ENCODE measurements at places on chromosomes 2 and 18.

DNA sequence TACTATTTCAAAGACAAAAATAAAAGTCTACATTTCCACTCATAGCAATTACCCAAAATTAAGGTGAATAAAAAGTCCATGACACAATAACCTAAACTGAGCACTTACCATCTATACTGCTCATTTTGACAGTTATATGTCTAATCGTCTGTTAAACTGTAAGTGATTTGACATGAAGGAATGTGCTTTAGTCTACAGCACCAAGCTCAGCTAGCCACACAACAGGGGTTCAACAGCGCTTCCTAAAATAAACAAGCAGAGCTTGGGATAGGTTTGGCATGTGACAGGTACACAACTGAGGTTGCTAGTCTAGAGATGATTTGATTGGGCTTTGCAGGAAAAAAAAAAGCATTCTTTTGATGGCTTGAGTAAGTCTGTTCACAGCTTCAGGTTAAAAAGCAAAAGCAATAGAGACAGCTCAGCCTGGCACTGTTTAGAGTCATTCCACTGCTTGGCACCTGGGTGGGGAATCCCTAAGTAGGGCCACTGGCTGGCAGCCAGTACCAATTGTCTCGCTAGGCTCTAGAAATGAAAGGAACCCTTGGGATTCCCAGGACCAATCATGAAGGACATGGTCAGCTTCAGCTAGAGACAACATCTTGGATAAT is 78.6 kb downstream of the BARD1 start:
- no peak for DNase-seq

DNA sequence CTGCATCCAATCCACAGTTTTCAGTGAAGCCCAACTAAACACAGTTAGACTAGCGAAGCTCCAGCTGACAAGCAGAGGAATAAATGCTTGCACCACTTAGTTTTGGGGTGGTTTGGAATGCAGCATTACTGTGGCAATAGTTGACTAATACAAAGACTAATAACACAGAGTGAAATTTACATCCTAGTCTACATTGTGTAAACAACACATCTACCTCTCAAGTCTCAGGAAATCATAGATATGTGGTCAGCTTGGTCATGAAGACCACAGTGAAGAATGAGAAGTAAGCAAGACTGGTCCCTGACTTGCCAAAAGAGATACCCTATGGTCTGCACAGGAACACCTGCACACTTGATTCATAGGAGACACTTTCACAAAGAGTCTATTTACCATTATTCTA is 155.1 kb upstream of the TANK start:
- DNase-seq: no peak

DNA sequence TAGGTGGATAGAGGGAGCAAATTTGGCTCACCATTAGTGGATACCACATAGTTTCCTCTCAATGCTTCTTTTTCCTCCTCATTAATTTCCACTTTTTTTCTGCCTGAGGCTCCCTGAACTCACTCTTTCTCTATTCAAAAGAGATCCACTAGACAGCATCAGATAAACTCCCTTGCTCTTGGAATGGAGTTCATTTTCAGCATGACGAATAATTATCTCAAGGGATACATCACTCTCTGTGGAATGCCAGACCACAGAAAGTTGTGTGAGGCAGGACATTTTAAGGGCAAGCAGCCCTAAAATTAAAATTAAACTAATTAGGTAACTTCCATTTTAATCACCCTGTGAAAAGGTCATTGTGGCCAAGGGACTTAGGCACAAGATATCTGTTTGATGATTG is 1920.1 kb upstream of the CELF4 start:
- no peak for DNase-seq

- no peak for DNase-seq
Measured at GRCh38 chr2:180077295-180077906, 70.3 kb upstream of the CWC22 start.

DNA sequence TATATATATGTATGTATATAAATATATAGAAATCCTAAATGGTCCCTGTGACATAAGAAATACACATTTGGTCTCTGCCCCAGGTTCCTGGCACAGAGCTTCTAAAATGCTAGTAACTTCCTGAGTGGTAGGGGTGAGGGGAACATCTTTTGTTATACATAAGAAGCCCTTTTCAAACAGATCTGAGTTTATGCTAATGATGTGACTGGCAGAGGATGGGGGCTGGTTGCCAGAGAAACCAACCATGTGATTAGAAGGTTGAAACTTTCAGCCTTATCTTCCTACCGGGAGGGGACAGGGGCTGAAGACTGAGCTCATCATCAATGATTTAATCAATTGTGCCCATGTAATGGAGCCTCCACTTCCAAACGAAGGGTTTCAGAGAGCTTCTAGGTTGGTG is 16.3 kb downstream of the MFSD2B start:
- no peak for DNase-seq

GRCh38 chr2:10873790-10874437 is 37.8 kb upstream of the KCNF1 start:
- DNase-seq: no peak

DNA sequence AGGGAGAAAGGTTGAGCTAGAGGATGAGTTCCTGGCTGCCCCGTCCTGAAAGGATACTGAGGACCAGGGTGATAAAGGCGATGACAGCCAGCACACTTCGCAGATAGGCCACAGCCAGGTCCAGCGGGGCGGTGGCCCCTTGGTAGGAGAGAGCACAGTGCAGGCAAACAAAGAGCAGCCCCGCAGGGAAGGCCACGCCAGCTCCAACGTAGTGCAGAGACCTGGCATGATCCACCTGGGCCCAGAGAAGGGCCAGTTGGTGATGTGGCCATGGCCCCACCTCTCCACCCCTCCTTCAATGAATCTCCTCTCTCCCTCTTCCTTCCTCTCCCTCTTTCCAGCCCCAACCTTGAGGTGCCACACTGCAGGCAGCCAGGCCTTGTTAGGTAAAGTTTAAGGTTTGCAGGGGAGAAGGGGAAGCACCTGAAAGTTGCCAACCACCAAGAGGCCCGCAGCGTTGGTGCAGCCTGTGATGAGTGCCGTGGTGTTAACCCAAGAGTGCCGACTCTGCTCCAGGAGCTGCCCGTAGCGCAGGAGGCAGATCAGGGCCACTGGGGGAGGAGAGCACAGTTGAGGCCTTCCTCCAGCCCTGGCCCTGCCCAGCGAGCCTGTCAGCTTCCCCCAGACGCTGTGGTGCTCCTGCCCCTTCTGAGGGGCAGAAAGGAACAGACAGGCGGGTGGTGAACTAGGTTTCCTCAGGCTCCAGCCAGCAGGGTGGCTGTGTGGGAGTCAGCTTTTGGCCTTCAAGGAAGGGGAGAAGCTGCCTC is 2.8 kb downstream of the TMEM150A start:
- DNase-seq: no peak

GRCh38 chr18:57008001-57008686 is 138.7 kb upstream of the BOD1L2 start:
- no peak for DNase-seq

GRCh38 chr2:197164141-197164754 is 146.3 kb downstream of the ANKRD44 start:
- peak; percentile 70 for DNase-seq

DNA sequence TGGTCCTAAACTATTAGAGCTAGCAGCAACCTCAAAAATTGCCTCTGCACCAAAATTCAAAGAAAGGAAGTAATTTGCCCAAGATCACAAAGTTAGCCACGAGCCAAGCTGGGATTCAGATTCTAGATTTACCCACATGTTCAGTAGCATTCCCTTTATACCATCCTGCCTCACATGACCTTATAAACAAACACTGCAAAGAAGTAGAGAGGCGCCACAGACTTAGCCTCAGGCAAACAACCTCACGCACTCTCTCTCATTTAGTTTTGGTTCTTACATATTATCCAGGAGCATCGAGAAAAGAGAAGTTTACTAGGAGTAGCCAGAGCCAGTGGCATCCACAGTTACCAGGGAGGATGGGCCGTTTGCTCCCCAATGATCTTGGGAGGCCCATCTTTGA is 226.6 kb downstream of the OSR1 start:
- no peak for DNase-seq

- DNase-seq: no peak
Measured at GRCh38 chr2:29159125-29159524, 43.9 kb downstream of the CLIP4 start.

- DNase-seq: peak; percentile 35
Measured at GRCh38 chr2:241842620-241843211, 16.0 kb downstream of the PDCD1 start.

DNA sequence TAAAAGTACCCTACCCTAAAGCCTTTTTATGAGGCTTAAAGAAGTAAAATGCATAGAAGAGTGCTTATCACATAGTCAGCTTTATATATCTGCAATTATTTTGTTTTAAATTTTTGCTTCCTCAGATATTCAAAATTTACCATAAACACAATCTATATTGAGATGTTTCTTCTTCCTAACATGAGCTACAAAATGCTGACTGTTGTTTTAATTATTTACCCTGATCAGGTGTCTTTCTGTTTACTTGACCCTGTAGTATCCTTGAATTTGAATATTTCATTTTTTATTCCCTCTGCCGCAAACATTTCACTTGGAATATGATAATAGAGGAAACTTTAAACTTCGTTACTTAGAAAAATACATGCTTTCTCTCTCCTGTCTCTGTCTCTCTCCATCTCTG is 147.9 kb downstream of the TMX3 start:
- no peak for DNase-seq
